Stimulated activated CD8-positive, alpha-beta memory T cell treated with anti-CD3 and anti-CD28 coated beads, Interleukin-4, amount 100 ng/mL, for 48 hours (primary cell): ENCODE measurements at places on chromosomes 3 and 15.

DNA sequence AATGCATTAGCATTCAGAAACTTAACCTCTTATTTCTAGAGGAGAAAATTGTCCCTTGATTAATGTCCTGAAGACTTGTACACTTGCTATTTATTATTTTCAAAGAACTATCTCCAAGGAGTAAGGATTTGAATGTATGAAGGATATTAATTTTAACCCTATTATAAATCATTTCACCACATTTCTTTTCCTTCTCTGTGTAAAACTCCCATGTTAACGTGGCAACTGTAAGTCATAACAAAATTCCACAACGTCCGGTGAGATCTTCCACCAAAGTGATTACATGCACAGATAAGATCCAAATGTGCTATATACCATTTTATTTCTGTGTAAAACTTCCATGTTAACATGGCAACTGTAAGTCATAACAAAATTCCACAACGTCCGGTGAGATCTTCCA is 229.1 kb upstream of the ARHGEF26 start:
- no peak for DNase-seq

GRCh38 chr15:72948662-72949061 is 103.6 kb upstream of the NEO1 start:
- no peak for DNase-seq

DNA sequence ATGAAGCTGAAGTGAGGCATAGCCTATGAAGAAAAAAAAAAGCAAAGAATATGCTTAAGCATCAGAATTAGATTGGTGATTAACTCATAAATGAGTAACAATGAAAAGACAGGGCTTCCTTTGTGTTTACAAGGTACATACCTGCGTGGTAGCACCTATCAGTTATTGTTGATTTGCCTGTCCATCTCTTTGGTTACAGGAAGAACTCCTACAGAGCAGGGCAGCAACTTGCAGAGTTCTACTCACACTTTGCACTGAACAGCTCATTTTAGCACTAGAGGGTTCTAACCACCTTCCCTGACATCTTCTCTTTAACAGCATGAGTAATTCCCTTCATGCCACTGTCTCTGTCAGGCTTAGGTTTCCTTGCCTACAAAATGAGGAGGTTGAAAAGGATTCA is 166.0 kb downstream of the DPH6 start:
- DNase-seq, result no peak

- DNase-seq, result no peak
These were observed 23.5 kb upstream of the PAQR5 start for GRCh38 chr15:69275074-69275670.

DNA sequence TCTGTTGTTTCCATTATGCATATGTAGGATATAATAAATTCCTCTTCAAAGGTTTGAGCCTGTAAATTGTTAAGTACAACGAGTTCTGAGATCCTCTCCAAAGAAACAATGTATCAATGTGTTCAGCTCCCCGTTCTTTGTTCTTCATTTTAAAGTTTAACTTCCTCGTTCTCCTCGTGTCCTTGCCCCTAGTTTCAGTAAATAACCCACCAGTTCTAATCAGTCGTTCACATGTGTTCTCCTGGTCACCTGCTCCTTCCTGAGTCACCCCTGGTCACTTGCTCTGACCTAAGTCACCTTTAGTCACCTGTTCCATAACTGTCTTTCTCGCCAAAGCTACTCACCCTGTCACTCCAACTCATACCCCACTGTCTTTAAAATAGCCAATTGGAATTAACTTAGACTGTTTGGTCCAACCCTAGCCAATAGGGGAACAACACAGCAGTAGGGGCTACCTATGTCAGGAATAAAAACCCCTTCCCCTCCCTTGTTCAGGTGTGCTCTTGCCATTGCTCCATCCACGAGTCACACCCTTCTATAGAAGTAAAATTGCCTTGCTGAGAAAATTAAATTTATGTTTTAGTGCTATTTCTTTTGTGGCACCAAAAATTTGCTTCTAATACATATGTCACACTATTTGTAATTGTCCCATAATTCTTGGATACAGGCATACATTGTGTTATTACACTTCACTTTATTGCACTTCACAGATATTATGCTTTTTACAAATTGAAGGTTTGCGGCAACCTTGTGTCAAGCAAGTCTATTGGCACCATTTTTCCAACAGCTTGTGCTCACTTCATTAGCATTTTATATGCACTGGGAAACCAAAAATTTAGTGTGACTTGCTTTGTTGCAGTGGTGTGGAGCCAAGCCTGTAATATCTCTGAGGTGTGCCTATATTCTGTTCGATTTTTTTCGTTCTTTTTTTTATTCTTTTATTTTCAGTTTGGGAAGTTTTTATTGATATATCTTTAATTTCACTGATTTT is 15.3 kb upstream of the MCF2L2 start:
- DNase-seq, result no peak

DNA sequence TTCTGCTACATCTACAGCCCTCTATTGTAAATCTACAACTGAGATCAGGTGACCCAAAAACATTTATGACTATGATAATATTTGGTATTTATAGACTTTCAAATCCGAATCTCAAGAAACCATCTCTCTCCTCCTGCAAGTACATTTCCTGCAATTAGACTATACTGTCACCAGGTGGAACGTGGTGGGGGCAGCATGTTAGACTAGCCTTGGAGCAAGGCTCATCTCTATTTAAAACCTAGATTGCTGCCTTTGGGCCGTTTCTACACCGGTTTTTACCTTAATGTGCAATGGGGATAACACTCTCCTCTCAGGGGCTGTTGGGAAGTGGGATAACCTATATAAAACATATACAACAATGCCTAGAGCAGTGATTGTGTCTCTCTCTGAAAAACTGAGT is 3.8 kb upstream of the KATNBL1 start:
- no peak for DNase-seq

- DNase-seq, result no peak
These were observed 46.8 kb downstream of the PXYLP1 start for GRCh38 chr3:141278196-141279076.

DNA sequence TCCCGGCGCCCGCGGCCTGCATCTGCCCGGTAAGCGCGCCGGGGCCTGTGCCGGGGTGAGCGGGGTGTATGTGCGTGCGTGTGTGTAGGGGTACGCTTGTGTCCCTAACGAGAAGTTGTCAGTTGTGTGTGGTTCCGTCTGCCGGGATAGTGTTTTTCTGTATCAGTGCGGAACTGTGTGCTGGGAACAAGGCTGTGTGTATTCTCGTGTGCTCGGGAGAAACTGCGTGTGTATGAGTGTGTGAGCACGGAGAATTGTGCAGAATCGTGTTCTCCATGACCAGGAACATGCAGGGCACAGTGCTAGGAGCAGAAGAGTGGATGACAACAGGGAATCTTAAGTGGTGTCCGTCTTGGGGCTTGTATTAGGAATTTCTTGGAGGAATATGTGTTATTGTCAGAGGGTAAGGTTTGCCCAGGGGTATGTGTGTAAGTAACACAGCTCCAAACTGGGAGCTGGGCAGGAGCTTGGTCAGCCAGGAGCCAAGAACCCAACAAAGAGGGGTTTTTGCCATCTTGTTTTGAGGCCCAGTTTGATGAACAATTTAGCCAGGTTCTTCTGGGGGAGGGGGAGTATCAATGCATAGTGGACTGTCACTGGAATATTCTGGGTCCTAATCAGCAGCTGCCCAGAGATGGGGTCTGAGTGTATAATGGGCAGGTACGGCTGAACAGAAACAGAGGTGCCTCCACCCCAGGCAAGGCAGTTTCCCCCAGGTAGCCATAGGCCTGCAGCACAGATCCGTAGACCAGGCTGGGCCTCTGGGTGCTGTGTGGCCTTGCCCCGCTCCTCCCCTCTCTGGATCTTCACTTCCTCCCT is 2.1 kb downstream of the ISL2 start:
- DNase-seq, result peak; percentile 28

GRCh38 chr3:23365066-23365465 is 161.9 kb downstream of the UBE2E2 start:
- DNase-seq, result no peak

DNA sequence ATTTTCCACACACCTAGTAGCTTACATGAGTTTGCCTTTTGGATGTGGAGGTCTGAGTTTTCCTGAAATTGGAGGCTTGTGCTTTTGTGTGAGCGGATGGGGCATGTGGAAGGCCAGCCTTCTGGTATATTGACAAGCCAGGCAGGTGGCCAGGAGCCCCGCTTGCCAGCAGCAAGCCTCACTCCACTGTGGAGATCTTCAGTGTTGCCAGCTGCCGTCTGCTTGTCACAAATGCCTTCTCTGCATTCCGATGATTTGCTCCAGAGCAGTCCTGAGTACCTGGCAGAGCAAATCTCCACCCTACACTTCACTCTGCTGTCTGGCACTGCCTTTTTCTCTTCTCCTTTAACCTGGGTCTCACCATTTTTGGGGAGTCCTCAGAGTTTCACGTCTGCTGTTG is 29.1 kb upstream of the CHST2 start:
- no peak for DNase-seq

DNA sequence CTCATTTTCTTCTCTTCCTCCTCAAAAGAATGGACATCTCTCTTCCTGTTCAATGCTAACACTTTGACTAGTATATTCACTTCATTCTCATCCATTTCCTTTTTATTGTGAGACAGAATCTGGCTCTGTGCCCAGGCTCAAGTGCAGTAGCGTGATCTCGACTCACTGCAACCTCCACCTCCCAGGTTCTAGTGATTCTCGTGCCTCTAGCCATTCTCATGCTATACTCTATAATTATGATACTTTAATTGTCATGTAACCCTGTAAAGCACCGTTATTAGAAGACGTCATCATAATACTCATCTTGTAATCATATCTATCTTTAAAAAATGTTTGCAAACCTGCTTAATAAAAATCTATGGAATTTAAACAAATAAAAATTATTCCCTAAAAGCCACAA is 107.0 kb downstream of the SHOX2 start:
- DNase-seq, result no peak

DNA sequence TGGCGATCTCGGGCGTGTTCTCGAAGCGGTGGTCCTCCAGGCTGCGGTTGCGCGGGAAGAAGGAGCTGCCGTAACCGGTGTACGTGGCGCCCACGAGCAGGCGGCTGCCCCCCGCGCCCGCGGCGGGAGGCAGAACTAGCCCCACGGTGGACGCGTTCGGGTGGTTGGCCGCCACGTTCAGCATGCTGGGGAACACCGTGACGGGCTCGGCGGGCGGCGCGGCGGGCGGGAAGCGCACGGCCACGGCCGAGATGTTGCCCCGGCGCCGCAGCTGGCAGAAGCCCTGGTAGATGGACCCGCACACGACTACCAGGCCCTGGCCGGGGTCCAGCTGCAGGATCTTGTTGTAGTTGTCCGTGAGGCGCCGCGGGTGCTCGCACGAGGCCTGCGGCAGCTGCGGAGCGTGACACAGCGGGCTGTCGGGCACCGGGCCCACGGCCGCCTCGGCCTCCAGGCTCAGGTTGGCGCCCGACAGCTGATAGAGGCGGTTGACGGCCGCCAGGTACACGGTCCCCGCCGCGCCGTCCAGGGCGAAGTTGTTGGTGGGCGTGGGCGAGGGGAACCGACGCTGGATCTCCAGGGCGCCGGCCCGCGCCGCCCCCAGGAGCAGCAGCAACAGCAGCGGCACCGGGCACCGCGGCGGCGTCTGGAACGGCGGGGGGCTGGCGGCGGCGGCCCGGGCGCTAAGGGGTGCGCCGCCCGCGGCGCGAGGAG is 397 bp downstream of the PLXND1 start:
- DNase-seq, result no peak

DNA sequence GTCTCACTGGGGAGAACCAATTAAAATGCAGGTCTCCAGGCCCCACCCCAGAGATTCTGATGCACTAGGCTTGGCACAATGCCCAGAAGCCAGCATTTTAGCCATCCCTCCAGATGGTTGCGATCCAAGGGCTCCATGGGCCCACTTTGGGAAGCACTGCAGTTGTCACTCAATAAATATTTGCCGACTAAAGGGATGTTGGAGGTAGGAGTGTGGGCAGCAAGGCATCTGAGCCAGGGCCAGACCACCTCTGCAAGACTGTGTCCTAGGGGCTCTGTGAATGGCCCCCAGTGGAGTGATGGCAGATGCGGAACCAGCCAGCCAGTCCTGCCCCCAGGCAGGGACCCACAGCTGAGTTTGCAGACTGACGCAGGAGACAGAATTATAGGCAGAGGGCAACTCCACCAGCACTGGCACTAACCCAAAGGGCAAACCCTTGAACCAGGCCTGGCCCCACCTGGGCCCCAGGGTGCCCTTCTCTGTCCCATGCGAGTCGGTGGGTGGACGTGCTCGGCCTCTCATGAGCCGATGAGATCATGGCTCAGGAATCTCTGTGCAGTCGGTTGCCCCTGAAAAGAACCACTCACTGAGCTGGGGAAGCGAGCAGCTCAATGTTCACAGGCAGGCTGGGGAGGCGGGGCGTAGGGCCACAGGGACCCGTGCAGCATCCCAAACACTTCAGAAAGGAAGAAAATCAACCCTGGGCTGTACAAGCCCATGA is 49.7 kb downstream of the SEMA5B start:
- DNase-seq, result no peak

DNA sequence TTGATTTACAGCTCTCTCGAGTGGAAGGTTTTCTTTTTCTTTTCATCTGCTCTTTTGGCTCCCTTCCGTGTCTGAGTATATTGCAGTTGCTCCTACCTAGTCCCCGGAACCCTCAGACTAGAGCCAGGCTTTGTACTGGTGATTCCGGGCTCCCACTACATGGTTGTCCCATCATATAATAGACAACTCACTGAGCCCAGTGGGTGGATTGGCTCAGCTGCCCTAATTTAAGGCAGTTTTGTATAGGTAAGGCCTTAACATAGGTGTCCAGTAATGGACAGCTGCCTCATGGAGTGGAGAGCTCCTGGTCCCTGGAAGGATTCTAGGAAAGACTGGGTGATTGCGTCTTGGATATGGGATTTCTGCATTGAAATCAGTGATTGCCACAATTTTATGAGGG is 58.0 kb downstream of the KY start:
- no peak for DNase-seq

DNA sequence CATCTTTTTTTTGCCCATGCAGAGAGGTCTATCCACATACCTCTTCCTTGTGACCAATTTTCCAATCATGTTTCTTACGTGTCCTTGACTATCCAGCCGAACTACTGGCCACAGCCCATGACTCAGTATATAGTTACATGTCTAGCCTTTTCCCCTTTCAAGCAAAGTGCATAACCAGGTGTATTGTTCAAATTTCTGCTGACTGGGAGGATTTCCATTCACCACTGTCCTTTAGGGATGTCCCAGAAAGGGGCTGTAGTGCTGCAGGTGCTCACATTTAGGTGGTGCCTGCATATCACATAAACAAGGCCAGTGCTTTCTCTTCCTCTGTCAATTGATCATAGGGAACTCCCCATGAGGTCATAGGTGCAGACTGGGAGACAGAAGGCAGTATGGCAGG is 69.4 kb upstream of the ALDH1A3 start:
- DNase-seq, result no peak
